ENCODE measurements at places on chromosomes 13 and 19. TPM values are rescaled to one million over a fixed set of nuclear protein-coding genes. Genes with fewer than 3 reads are reported as not detected.

DNA sequence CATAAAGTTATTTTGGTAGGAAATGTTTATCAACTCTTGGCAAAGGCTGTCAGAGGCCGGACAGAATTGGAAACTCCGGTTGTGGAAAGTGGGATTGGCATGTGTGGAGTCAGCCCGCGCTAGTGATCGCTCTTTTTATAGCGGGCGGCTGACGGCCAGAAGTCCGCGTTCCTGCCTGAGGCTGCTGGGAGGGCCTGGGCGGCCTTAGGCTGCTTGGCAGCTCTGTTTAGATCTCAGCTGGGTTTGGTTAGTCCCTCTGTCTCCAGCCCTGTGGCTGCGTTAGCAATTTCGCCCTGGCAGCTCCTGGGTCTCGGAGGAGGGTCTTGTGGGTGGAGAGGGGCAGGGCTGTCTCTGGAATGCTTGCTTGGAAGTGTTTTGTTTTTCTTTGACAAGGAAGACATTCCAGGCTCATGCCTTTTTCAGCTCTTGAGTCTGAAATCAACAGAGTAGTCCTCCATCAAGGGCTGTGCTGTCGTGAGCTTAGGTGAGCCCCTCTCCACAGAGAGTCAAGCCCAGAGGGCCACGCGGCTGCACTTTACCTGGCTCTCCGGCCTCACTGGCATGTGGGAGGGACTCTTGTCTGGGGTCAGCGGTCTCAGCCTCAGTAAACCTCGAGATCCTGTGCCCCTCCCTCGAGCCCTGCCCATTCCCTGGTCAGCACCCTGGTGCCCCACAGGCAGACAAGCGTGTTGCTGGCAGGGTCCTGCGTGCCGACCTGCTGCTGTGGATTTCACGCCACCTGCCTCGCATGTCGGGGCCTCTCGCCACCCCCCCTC lies 22.5 kb downstream of the DOT1L start:
- DNase-seq, result no peak

DNA sequence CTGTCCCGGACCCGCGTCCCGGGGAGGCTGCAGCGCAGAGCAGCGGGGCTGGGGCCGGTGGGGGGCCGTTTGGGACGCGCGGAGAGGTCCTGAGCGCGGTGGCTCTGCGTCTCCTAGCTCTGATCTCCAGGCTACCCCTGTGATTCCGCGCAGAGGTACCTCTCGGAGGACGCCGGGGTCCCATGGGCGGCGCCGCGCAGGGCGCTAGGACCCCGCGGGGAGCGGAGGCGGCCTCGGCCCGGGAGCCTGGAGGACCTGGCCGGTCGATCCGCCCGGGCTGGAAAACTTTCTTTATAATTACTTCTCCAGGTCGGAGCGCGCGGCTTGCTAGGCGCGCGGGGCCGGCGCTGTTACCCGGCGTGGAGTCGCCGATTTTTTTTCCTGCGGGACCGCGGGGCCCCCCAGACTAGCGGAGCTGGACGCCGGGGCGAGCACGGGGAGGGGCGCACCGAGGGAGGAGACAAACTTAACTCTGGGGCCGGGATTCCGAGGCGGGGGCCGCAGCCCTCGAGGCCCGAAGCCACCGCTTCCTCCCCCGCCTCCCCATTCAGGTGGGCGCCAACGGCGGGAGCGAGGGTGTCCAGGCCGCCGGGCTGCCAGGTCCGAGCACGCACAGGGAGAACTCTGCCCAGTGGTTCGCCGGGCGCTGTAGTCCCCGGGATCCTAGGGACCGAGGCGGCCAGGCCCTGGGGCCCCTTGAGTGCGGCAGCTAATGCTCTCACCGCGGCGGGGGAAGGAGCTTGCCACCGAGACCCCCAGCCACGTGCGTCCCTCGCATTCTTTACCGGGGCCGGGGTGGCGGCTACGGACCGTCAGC lies 848 bp upstream of the CEBPA start:
- no peak for DNase-seq

- DNase-seq, result no peak
Measured at GRCh38 chr13:64688893-64689677, 2541.1 kb downstream of the PCDH9 start.

GRCh38 chr19:2294687-2295335 lies 12.8 kb upstream of the PEAK3 start:
- no peak for DNase-seq

DNA sequence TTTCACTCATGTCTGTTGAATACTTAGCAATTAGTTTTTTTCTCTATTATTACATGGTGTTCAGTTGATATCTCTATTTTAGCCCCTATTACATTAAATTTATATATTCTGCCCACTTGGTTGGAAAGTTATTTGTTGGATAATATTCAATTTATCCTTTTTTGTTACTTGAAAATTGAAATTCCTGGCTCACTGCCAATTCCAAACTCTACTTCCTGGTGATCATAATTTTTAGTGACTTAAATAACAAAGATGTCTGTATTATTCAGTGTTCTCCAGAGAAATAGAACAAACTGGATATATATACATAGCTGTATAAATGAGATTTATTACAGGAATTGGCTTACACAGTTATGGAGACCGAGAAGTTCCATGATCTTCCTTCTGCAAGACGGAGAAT lies 93.6 kb downstream of the GPC5 start:
- no peak for DNase-seq

GRCh38 chr19:32464279-32464678 lies 58.7 kb downstream of the DPY19L3 start:
- no peak for DNase-seq

GRCh38 chr13:99356262-99357091 lies 49.3 kb upstream of the GPR183 start:
- peak; percentile 74 for DNase-seq

GRCh38 chr19:16397791-16398529 lies 73.3 kb downstream of the KLF2 start:
- DNase-seq, result no peak

Gene WDR87
- not detected for total RNA-seq

Gene ADAMTSL5
- total RNA-seq, result 3.6 TPM

Measured in activated T-helper 1 cell treated with anti-CD3 and anti-CD28 coated beads, Interleukin-12 subunit alpha, Interleukin-12 subunit beta, Interleukin-2, Interleukin-4 antibody, amounts not matched to agents 30 ng/mL and 10 ng/mL and 1 ng/mL, durations not matched to agents 14 hours and 24 hours and 36 hours (primary cell).